ENCODE measurements at places on chromosomes 5 and 9. TPM values are rescaled to one million over a fixed set of nuclear protein-coding genes. Genes with fewer than 3 reads are reported as not detected.
A peak's percentile ranks its signal among the peaks of the same experiment; 100 is the strongest.

- peak; percentile 16 for DNase-seq
Measured at GRCh38 chr5:168681556-168682183, 102.5 kb upstream of the PANK3 start.

- no peak for DNase-seq
Measured at GRCh38 chr9:72292874-72293607, 72.0 kb downstream of the ZFAND5 start.

Gene ZCCHC9
- 70.7 TPM for total RNA-seq

- no peak for DNase-seq
Measured at GRCh38 chr5:12910641-12911040, 1006.4 kb upstream of the CTNND2 start.

DNA sequence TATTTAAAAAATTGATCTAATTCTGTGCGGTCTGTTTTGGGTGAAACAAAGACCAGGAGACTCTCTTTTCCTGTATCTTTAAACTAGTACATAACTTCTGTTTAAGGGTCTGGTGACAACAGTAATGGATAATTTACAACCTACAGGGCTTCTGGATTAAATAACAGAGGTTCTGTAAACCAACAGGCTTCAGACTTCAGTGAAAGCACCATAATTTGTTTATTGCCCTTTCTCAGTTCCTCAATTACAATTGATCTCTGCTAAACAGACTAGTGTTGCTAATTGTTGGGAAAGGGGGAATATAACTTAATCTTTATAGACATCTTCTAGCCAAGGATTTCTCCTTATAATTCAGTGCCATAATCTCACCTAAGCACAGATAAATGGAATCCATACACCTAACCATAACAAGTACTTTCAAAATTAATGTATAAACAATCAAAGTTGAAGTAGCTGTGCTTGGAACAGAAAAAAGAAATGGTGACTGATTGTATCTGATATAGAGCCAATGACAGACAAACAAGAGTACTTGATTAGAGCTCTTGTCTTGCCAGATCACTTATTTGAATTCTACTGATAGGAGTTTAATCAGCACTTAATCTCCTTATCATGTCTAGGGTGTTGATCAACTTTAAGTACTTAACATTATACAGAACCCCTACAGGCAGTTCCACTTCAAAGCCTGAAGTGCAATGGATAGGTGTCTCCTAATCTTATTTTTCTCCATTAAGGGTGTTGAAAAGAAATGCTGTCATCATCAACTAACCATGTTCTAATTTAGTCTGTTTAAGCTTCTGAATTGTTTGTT is 536.0 kb downstream of the NR2F1-AS1 start:
- no peak for DNase-seq

- no peak for DNase-seq
Measured at GRCh38 chr5:8068078-8068477, 199.1 kb downstream of the MTRR start.

- no peak for DNase-seq
Measured at GRCh38 chr9:104258296-104259011, 164.3 kb downstream of the SMC2 start.

DNA sequence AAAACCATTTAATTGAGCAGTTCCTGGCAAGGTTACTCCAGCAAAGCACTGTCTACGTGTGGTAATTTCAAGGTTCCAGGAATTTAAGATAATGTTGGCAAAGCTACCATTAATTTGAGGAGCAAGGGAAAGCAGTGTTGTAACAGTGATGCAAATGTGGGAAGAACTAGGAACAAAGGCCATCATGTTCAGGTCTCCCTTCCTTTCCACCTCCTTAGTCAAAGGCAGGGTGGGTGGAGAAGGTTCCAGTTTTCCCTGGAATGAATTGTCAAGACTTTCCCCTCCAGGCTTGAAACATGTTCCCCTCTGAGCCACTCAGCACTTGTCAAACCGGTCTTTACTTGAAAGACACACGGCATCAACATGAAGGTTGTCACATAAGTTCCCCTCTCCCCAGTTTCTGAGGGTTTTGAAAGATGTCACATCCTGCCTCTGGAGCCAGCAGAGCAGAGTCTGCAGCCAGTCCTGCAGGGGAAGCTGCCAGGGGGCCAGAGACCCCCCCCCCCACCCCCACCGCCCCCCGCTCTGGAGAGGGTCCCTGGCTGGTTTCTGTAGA is 226.0 kb downstream of the GAS1 start:
- DNase-seq: no peak

Gene APBA1
- total RNA-seq: 0.15 TPM

Gene LCN15
- 0.29 TPM for total RNA-seq

Gene CFAP157
- total RNA-seq: not detected

DNA sequence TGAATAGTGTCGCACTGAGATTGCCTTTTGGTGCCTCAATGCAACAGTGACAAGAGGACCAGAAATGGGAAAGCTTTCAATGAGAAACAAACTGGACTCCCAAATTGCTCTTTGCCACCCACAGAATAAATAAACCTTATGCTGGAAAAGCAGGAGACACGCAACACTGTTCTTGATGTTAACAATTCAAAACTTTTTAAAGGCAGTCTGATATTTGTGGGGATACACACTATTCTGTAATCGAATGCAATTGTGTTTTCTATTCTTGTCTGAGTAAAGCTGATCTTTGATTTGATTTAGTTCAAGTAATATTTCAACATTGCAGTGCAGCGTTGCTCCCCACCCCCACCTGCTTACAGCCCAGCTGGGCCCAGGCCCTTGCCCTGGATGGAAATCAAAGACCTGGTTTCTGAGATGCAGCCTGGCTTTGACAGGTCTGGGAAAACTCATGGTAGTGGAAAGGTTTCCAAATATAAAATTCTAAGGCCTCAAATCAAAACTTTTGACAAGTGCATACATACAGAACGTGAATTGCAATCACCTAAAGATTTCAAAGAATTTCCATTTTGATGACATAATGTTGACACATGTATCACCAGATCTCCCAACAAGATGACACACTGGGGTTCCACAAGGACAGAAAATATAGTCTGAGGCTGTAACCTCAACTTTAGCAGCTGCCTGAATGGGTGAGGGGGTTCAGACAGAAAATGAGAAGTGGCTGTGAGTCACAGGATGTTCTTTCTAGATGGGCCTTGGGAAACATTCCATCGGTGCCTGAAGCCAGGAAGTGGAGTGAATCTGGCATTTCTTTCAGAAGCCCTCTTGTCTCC is 55.1 kb downstream of the ABCA1 start:
- peak; percentile 80 for DNase-seq

Gene ZSWIM6
- total RNA-seq: 0.83 TPM

DNA sequence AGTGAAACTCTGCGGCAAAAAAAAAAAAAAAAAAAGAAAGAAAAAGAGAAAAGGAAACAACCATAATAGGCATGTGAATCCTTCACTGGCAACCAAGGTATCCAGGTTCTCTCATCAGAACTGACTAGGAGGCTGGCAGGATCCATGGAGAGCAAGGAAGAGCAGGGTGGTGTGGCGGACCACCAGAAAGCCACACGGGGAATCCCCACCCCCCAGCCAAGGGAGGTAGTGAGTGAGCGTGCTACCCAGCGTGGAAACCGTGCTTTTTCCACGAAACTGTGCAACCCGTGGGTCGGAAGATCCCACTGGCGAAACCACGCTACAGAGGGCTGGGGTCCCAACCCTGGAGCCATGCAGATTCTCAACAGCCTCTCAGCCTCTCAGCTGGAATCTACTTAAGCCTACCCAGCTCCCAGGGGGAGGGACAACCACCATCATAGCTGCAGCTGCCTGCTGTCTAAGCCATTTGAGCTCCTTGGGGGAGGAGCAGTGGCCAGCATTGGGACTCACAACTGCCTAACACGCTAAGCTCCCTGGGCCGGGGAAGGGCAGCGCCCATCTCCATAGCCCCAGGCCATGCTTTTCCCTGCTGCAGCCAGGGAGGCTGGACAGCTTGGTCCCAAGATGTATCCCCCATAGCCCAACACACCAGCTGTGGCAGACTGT is 91.6 kb downstream of the PRELID2 start:
- no peak for DNase-seq

DNA sequence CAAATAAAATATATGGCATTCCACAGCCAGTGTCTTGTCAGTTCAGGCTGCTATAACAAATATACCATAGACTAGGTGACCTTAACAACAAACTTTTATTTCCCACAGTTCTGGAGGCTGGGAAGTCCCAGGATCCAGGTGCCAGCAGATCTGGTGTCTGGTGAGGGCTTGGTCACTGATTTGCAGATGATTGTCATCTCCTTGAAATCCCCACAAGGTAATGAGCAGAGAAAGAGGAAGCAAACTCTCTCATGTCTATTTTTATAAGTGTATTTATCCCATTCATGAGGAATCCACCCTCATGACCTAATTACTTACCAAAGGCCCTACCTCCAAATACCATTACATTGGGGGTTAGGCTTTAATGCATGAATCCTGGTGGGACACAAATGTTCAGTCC is 663.2 kb downstream of the TLR4 start:
- DNase-seq: no peak

- DNase-seq: no peak
Measured at GRCh38 chr5:136094913-136095641, 37.6 kb upstream of the SMAD5 start.

Gene CLPTM1L
- total RNA-seq: 65.4 TPM

- no peak for DNase-seq
Measured at GRCh38 chr5:81779916-81780266, 29.0 kb upstream of the SSBP2 start.

DNA sequence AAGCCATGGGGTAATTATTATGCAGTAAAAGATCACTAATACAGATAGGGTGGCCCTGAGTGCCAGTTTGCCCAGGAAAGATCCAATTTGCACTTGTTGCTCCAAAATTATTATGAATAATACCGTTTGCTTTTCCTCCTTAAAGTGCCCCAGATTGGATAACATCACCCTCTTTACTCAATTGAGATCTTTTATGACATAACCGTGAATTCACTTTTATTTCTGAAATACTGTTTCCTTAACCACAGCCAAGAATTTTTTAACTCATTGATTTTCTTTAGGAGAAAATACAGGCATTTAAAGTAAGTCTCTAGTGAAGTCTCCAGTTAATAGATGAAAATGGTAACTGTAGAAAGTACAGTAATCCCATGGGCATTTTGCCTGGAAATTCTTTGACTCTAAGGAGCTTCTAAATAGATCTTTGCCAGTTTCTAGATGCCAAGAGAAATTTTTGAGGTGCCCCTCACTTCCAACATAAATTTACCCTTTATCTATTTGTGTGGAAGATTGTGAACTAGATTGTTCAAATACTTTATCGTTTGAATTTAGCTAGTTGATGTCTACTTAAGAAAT is 99.2 kb downstream of the UHRF2 start:
- no peak for DNase-seq

DNA sequence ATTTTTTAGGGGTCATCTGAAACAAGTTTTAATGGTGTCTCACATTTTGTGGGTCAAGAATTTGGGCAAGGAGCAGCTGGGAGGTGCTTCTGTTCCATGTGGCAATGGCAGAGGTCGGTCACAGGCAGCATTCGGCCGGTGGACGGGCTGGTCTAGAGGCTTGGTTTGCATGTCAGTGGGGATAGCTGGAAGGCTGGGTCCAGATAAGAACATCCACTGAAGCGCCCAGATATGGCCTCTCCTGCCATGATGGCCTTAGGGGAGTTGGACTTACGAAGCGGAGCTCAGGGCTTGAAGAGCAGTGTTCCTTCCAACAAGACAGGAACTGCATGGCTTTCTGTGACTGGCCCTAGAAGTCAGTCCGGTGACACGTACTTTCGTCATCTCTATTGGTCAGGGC is 30.3 kb downstream of the LHFPL2 start:
- DNase-seq: no peak

- DNase-seq: no peak
Measured at GRCh38 chr5:96920744-96921355, 15.0 kb upstream of the LNPEP start.

DNA sequence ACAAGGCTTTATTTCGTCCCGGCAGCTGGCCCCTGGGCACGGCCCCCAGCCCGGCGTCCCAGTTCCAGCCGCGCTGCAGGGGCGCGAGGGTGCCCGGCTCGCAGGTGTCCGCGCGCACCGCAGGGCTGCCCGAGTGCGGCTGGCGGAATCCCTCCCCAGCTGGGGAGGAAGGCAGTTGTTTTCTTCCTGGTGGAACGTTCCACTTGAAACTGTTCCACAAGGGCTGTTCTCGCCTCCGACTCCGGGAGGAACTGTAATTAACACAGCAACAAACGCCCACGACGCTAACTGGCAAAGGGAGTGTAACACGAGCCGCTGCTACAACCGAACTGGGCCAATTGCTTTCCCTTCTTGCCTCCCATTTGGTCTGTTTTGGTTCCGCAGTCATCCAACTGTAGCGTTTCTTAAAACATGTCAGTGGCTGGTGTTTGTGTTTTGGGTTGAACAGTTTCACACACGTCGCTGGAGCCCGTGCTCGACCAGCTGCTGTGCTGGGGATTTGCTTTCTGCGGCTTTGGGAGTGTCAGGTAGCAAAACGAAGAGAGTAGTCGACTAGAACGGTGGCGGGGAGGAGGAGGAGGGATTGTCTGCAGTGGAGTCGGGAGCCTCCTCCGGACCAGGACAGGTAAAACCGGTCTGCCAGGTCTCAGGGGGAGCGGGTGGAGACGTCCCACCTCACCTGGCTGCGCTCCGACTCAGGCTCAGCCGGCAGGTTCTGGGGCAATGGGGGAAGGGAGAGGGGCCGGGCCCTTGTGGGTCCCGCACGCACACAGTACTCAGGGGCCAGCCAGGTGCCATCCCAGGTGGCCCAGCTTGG is 131.6 kb upstream of the NIPBL start:
- no peak for DNase-seq

DNA sequence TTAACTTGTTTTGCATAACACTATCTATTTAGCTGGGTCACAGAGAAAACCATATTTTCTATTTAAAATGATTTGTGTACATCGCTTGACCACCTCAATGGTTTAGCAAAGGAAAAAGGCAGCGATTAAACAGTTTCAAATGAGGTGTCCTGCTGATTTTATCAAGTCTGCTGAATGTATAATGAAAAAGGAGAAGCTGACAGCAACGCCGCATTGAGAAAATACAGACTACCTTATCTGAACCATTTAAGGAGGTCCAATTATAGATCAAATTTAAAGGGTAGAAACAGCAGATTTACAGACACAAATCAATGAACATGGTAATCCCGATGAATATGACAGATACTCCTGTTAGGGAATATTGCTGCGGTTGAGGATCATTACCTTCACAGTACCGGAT is 29.6 kb downstream of the PSMB7 start:
- DNase-seq: no peak

DNA sequence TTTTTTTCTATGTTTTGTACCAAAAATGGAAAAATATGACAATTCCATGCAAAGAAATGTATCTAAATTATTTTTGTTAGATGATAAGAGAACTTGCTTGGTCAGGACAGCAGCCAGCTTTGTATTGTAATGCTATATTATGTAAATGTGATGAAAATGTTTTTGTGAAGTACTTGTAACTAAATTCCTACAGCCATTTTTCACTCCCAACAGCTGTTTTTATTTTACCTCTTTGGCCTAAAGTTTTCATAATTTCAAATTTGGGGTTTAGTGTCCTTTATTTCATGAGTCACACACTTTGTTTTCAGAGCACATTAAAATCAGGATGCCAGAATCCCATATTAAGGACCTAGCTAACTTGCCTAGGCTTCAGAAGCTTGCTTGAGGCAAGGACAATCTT is 64.1 kb downstream of the WDR41 start:
- no peak for DNase-seq

GRCh38 chr9:119974026-119974425 is 604.8 kb upstream of the BRINP1 start:
- DNase-seq: peak; percentile 37

Gene PCDHAC1
- not detected for total RNA-seq

Gene CDC25C
- total RNA-seq: 27.6 TPM

All from HepG2 (cell line).